ENCODE measurements at places on chromosomes 4 and X.

- no peak for DNase-seq
Measured at GRCh38 chrX:18769364-18769763, 61.9 kb downstream of the PPEF1 start.

DNA sequence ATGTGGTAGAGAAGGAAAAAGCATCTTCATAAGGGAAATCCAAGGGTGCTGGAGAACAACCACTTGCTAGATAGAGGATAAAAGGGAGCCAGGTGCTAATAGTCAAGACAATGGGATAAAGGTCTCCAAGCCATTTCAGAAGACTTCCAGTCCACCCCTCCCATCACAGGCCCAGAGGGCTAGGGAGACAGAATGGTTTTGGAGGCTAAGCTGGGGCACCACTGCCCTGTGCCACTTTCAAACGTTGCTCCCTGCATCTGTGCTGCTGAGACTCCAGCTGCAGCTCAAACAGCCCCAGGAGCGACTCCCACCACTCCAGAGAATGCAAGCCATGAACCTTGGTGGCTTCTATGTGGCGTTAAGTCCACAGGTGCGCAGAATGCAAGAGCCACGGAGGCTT is 38.4 kb upstream of the HUWE1 start:
- DNase-seq: no peak

- no peak for DNase-seq
Measured at GRCh38 chr4:154612472-154613414, at the start of gene FGG. Gene FGG, minus strand, starts transcription at chr4:154612656. Its CDS starts 47 bp downstream, at chr4:154612609.

GRCh38 chrX:136574548-136574947 is 42.5 kb downstream of the VGLL1 start:
- DNase-seq: no peak

- DNase-seq: no peak
Measured at GRCh38 chr4:102678107-102678506, 82.7 kb downstream of the MANBA start.

- no peak for DNase-seq
Measured at GRCh38 chr4:45410701-45411210, 684.4 kb upstream of the GNPDA2 start.

DNA sequence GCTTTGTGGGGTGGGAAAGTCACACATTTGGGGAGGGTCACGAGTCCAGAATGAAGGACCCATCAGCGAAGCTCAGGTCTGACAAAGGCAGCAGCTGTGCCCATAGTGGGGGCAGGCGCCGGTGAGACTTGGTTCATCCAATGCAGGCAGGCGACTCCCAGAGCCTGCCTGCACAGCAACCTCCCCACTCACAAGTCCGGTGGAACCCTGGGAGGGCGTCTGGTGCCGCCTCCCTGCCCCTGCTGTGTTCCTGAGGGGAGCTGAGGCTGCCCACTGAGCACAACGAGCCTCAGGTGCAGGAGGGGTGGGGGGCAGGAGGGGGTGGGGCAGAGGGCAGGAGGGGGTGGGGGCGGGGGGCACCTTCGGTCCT is 13.7 kb downstream of the LRPAP1 start:
- DNase-seq: no peak

GRCh38 chrX:109840585-109840984 is 107.5 kb upstream of the ACSL4 start:
- DNase-seq: peak; percentile 87

- peak; percentile 45 for DNase-seq
Measured at GRCh38 chr4:161577579-161578301, 586.1 kb downstream of the FSTL5 start.

GRCh38 chr4:125741825-125742452 is 427.2 kb downstream of the FAT4 start:
- DNase-seq: no peak

DNA sequence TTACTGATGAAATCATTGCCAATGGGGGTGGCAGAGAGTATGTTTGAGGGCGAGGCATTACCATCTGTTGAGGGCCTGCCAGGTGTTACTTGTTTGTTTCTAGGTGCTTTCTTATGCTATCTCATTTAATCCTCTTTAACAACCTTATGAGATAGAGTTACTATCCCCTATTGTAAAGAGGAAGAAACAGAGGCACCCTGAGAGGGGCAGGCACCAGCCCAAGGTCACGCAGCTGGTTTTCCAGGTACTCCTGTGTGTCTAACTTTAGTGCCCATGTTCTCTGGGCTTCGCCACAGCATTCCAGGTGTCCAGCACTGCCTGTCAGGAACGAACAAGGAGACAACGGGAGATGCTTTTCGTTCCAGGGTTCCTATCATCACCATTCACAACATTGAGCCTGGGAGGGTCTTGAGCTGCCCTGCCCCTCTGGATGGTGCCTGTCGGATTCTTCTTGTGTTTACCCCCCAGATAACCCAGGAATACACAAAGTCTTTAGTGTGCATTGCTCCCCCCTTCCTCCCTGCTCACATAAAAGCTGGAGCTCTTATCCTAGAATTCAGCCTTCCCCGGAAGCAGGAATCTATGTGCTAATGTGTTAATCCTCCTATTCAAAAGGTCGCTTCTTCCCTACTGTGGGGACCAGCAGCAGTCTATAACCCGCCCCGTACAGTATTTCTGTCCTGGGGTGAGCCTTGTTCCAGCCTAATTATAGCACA is 24.9 kb upstream of the GPC4 start:
- no peak for DNase-seq

DNA sequence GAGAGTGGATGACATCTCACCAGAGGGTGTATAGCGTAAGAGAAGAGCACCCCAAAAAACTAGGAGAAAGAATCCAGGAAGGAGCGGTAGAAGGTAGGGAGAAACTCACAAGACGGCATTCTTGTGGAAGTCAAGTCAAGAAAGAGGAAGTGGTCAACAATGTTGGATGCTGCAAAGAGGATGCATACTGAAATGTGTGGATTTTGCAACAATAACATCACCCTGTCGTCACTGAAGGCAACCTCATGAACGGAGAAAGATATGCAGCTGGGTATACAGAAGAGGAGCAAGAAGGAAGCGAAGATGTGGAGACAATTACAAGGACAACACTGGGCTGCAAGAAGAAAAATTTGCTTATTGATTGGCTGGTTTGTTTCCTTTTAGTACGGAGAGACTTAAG is 11.4 kb upstream of the TAPT1 start:
- DNase-seq: no peak

DNA sequence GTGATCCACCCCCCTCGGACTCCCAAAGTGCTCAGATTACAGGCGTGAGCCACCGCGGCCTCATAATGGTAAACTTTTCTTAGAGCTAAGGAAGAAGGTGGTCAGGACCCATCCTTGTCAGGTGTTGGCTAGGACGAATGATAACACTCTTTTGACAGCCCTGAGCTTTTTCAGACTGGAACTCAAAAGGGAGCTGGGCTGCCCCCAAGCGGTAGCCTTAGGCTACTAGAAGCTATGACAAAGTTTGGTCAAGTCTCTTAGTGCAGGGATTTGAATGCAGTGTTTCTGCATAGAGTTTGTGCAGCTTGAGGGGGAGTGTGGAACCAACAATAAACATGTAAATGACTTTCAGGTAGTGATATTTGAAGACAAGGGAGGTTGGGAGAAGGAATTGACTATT is 11.8 kb upstream of the HSD17B10 start:
- no peak for DNase-seq

DNA sequence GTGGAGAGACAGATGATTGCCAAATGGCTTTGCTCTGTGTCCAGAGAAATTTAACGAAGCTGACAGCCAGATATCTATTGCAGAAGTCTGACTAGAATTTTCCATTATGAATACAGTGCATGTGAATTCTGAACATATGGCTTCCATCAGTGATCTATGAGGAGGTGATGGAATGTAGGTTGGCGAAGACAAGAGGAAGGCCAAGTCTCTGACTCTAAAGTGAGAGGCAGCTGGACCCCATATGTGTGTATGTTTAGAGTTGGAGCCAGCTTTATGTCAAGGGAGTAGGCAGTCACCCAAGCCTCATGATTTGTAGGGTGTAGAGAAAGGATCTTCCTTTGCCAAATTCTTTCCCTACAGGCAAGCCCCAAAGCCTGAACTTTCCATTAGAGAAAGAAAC is 76.2 kb upstream of the TEX13D start:
- DNase-seq: no peak

DNA sequence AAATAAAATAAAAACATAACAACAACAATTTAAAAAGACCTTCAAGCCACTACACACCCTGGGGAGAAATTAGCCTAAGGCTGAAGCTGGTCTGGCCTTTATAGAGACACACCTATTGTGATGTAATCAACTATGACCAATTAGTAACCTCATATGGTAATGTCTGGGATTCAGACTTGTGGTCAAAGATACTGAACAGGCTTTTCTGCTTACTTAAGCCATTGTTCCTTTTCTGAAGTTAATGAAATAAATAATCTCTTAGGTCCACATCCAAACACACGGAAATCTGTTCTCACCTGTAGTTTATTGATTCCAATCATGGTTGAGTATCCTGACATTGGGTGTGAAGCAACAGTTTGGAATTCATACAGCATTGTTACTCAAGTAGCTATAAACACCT is 152.5 kb downstream of the PLS3 start:
- no peak for DNase-seq

DNA sequence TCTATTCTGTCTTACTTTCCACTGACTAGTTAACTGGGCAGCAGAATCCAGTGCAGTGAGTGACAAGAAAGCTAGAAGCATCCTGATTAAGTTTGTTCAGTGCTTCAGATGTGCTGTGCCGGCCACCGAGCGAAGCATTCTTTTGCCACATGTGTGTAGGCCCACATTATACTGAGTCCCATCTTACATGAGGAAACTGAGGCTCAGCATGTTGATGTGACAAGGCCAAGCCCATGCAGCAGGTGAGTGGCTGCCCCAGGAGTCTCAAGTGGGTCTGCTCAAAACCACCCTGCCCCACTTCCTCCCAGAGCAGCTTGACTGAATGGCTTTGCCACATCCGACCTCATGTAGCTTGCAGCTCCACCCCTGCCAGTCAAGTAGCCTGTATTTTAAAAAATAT is 50.5 kb downstream of the RHOH start:
- DNase-seq: no peak

DNA sequence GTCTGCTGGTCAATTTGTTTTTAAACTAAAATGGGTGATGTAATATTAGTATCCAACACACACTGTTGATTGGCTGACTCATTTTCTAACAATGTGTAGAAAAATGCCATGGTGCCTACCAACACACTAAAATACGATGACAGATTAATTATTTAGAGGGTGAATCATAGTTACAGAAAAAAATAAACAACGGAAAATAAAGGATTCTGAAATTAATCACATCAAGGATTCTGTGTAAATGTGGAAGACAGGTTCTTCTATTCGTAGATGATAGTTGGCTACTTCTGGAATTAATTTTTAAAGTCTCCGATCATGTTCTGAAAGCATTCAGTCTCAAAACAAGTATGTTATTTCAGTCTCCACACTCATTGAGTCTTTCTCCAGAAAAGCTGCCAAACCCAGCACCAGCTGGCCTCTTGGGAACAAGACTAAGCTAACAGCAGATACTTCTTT is 8.2 kb upstream of the IQCM start:
- peak; percentile 38 for DNase-seq

DNA sequence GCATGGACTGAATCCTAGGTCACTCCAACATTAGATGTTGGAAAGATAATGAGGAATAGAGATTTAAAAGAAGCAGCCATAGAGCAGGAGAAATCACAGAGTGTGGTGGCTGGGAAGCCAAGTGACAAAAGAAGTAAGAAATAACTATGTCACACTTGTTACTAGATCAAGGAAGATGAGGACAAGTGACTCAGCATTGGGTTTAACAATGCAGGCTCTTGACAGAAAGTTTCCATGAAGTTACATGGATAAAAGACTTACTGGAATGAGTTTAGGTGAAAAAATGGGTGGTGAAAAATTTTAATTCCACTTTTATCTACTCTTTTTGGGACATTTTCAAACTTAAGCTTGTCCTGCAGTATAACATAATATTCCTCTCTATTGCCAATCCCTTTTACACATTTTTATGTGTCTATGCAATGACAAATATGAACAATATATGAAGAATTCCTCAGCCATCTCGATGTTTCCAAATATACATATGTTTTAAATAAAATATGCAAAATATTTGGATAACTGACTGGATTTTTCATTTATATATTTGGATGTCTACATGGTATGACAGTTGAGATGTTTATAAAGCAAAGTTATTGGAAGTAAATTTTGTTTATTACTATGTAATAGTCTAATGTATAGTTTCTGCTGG is 462.6 kb downstream of the IL15 start:
- DNase-seq: no peak

- DNase-seq: no peak
Measured at GRCh38 chr4:140140566-140140965, 13.4 kb downstream of the MAML3 start.

- no peak for DNase-seq
Measured at GRCh38 chrX:126695375-126695896, 124.1 kb upstream of the PRR32 start.

DNA sequence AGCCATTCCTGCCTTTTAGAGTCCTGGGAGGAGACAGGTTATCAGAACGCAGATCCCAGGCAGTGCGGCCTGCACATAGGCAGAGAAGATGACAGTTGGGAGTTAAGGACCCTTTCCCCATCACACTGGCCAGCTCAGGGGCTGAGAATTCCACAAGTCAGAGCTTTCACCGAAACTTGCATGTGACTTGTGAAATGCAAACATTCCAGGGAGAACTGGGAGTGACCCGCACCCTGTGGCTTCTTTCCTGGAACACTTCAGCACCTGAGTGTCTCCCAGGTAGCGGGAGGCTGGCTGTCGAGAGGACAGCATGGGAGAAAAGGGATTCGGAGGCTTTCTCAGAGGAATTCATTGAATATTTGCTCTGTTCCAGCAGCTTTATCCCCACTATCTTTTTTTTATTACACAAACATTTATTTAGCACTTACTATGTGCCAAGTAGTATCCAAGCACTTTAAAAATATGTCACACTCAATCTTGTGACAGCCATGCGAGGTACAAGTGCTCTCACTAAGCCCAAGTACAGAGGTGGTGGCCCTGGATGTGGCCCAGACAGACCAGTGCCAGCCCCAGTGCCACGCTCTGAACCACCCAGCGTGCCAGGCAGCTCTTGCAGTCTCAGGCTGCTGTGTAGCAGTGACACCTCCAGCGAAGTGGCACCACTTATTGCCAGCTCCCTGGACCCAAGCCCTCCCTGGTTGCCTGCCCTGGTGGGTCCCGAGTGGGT is 100.5 kb downstream of the PHKA2 start:
- DNase-seq: no peak

GRCh38 chr4:93813092-93813491 is 15.5 kb upstream of the ATOH1 start:
- DNase-seq: no peak

DNA sequence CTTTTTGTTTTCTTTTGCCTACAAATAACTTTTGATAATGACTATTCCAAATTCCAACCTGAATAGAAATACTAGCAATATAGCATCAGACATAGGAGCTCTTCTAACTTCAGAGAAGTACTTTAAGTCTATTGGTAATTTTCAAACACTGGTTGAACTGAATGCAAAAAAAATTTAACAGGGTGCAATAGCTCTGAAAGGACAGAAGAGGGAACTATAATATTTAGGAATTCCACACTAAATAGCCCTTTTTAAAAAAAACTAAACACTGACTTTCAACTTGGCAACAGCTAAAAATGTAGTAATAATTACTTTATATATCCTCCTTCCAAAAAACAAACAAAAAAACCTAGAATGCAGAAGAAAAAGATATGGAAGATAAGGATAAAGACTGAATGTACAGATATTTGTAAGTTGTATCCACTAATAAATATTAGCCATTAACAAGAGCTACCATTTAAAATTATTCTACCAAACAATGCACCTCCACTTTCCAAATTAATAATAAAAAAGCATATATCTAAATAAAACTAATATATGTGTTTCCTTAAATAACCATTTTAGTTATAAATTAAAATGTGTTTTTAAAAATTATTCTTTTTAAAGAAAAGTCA is 81.4 kb downstream of the FBXW7 start:
- DNase-seq: no peak
